ENCODE measurements at places on chromosomes 2 and 18.

DNA sequence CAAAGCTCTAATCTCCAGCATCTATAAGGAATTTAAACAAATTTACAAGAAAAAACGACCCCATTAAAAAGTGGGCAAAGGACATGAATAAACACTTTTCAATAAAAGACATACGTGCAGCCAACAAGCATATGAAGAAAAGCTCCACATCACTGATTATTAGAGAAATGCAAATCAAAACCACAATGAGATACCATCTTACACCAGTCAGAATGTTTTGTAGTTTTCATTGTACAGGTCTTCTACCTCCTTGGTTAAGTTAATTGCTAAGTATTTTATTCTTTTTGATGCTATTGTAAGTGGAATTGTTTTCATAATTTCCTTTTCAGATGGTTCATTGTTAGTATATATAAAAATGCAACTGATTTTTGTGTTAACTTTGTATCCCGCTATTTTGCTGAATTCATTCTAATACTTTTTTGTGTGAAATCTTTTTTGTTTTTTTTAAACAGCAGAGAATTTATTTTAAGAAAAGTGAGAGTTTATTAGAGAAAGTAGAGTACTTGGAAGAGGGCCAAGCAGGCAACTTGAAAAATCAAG lies 40.7 kb downstream of the SLC39A10 start:
- DNase-seq = no peak

DNA sequence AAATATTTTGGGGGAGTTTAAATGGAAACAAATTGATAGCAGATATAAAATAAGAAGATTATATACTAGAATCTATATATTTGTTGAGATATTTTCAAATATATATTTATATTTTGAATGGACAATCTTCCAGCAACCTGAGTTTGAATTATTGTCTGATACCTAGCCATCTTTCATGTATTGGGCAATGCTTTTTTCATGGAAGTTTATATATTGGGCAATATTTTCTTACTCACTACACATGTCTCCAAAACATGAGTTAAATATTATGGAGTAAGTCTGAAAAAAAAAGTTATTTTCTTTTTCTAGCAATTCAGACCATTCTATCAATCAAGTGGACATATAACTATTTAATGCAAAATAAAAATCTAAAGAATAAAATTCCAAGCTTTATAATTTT lies 295.2 kb downstream of the NYAP2 start:
- DNase-seq = no peak

- no peak for DNase-seq
Observed at GRCh38 chr2:79200762-79201161, 41.2 kb upstream of the REG3A start.

DNA sequence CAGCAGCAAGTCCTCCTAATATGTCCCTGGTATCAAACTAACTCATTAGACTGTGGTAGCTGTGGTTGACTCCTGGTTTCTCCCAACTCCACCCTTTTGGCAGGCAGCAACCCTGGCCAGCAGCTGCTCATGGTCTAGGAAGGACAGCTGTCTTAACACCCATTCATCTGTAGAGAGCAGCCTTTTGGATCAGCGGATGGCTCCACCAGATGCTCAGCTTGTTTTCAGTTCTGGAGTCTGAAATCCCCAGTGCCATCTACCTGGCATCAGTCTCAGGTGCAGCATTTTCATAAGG lies 100.5 kb downstream of the SPOPL start:
- no peak for DNase-seq

- no peak for DNase-seq
Observed at GRCh38 chr2:185179743-185180142, 558.9 kb upstream of the FSIP2 start.

- DNase-seq = no peak
Observed at GRCh38 chr2:75729861-75730260, 19.1 kb upstream of the GCFC2 start.
